ENCODE measurements at places on chromosomes 1 and 21.

- DNase-seq = no peak
These were observed 113.1 kb downstream of the PCP4 start for GRCh38 chr21:39980241-39980820.

- DNase-seq = no peak
These were observed 58.2 kb downstream of the WLS start for GRCh38 chr1:68173936-68174737.

DNA sequence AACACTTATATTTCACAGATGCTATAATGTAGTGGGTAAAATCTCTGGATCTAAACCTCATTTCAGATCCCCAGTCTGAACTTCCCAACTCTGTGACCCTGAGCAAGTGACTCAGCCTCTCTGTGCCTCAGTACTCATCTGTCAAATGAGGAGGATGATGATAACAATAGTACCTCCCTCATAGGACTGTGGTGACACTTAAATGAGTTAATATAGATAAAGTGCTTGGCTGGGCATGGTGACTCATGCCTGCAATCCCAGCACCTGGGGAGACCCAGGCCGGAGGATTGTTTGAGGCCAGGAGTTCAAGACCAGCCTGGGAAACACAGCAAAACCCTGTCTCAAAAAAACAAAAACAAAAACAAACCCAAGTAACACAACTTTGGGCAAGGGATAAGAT, 4.7 kb upstream of the ECE1 start:
- peak; percentile 59 for DNase-seq

DNA sequence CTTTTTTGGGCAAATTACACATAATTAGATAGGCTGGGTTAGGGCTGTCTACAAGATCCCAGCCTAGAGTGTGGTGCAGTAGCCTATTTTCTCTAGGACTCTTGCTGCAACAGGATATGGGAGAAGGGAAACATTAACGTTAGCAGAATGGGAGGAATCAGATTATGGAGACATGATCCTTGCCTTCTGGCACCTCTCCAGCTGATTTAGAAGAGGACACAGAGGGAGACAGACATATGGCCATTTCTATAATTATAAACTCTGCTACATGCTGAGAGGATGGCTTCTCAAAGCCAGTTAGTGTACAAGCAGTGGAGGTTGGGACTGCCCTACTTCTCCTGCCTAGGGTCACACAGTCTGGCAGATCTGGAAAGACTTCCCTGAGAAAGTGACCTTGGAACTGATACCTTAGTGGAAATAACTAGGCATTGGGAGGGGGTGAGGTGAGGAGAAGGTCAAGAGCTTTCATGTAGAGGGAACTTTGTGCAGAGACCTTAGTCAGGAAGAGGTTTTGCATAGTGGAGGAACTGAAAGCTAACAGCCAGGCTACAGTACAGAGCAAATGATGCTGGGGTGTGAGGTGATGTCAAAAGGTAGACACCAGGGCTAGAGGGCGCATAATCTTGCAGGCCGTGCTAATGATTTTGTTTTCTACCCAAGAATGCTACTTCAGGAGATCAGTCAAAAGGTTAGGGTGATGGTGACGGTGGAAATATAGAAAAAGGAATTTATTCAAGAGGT, 1.2 kb upstream of the CD1D start:
- DNase-seq = no peak

DNA sequence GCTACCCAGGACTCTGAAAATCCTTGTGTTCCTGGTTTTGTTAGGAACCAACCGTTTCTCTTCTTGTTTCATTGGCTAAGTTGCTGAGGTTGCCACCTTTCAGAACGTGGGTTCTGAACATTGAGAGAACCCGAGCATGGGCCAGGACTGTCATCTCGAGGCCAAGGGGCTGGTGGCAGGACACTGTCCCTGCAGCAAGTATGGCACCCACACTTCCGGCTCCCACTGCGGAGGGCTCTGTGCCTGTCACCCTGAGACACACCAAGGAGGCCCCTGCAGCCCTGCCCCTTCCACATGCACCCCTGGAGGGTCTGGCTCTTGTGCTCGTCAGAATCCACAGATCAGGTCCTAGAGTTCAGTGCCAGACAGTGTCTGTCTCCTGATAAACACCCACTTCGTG, 39.1 kb upstream of the LRRC3 start:
- no peak for DNase-seq

GRCh38 chr1:71660411-71660810, 579.6 kb upstream of the ZRANB2 start:
- DNase-seq = no peak

- DNase-seq = no peak
These were observed 103.3 kb upstream of the SLC45A1 start for GRCh38 chr1:8214501-8215173.

- no peak for DNase-seq
These were observed 13.7 kb upstream of the MFSD2A start for GRCh38 chr1:39940980-39941871.

GRCh38 chr1:223715604-223716172, 3.3 kb downstream of the CAPN2 start:
- DNase-seq = no peak

DNA sequence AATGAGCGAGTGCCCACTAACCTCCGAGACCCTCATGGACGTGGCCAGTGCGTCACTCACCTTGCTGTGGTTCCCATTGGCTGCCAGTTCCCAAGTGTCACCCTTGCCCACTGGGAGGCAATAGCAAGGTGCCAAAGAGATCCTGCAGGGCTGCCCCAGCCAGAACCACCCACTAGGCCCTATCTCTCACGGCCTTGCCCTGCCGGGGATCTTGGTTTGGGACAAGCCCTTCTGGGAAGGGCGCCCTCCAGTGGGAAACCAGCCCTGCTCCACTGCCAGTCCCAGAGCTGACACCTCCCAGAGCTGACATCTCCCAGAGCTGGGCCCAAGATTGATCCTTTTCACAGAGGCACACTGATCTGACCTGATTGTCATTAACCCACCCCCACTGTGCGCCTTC, 2.1 kb upstream of the SELENON start:
- DNase-seq = peak; percentile 21

- peak; percentile 17 for DNase-seq
These were observed 119.7 kb downstream of the ZNF326 start for GRCh38 chr1:90114521-90115141.

- DNase-seq = no peak
These were observed 7.2 kb downstream of the AGMAT start for GRCh38 chr1:15577691-15578090.

- no peak for DNase-seq
These were observed 9.6 kb downstream of the UMODL1 start for GRCh38 chr21:42080788-42081083.

GRCh38 chr1:227947386-227947675, 401 bp downstream of the WNT9A start:
- no peak for DNase-seq

DNA sequence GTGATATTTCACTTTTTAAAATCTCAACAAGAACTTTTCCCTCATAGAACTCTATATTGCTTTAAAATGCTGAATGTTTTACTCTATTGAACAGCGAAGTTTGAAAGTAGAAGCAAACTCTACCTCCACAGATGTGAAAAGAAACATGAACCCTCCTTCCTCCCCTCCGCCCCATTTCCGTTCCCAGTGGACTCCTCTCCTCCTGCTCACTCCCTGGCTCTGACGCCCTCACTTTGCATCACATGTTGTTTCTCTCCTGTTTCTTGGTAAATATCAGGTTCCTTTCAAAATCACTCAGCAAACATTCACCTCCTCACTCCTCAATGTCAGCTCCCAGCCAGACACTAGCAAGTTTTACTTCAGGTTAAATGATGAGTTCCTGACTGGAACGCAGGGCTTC, 34.6 kb downstream of the KCNH1 start:
- DNase-seq = no peak

GRCh38 chr1:22821027-22821426, 110.4 kb downstream of the EPHB2 start:
- no peak for DNase-seq

- no peak for DNase-seq
These were observed 51.5 kb downstream of the RPL5 start for GRCh38 chr1:92883297-92883696.

- DNase-seq = no peak
These were observed 88.3 kb upstream of the ARHGAP29 start for GRCh38 chr1:94325377-94326302.

DNA sequence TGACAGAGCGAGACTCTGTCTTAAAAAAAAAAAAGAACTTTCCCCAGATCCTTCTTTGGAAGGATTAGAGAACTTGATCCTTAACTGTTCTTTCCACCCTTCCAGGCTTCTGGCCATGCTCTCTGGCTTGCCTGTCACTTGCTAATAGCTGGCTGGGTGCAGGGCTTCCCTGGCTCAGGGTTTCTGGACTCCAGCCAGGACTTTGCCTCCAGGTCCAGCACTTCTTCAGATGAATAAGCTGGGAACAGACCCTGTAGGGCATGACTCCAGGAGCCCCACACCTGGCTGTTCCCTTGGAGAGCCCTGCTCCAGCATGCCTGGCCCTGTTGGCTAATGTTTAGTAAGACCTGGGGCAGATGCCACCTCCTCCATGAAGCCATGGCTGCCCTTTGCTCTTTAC, 3.3 kb upstream of the NT5C1A start:
- no peak for DNase-seq

DNA sequence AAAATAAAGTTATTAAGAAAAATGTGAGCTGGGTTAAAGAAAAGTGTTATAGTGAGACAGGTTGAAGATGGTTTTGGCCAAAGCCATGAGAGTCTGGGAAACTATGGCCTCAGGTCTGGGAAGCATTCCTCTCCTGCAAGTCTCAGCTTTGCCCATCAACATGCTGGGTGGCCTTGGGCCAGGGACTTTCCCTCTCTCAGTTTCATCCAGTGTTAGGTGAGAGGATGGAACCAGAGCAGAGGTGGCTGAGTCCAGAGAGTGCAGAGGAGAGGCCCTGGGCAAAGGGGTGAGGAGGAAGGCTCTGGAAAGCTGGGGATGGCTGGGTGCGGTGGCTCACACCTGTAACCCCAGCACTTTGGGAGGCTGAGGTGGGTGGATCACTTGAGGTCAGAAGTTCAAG, 10.5 kb downstream of the PADI2 start:
- DNase-seq = no peak

- no peak for DNase-seq
These were observed 45.0 kb downstream of the KIAA0040 start for GRCh38 chr1:175147569-175147968.

- DNase-seq = no peak
These were observed 12.8 kb upstream of the MRPL9 start for GRCh38 chr1:151775894-151776664.

DNA sequence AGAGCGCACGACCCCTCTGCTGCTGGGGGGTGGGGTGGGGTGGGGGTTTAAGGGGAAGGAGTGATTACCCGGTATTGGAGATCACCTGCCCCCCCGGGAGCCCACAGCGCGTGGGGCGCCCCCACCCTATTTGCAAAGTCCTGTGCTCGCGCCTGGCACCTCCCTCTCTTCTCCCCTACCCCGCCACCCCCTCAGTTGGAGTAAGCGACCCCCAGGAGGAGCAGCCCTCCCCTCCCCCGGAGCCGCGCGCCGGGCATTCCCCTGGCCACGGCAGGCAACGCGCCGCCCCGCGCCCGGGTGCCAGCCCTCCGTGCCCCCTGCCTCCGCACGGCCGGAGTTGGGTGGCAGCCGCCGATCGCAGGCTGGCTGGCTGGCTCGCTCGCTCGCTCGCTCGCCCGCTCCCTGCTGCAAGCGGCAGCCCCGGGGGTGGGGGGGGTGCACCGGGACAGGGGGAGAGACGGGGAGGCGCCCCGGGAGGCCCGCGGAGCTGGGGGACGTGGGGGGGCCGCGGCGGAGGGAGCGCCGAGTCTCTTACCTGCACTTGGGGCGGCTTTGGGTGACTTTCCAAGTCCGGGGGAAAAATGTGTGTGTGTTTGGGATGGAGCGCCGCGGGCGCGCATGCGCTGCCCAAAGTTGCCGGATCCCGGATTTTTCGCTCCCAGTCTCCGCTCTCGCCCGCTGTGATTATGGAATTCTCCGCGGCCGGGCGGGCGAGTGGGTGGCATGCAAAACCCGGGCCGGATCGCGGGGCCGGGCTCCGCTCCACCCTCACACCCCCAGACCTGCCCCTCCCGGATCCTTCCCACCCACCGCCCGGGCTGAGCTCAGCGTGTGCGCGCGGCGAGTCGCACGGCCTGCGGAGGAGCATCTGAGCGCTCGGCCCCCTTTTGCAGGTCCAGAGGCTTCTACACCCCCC, at the start of gene CASZ1:
Gene CASZ1 (minus strand): TSS at position 618 of the 916 bp plus-strand sequence. CDS start 102,757 bp downstream, outside the sequence.
- no peak for DNase-seq

- DNase-seq = no peak
These were observed 897.5 kb downstream of the TTLL7 start for GRCh38 chr1:83101406-83101805.

DNA sequence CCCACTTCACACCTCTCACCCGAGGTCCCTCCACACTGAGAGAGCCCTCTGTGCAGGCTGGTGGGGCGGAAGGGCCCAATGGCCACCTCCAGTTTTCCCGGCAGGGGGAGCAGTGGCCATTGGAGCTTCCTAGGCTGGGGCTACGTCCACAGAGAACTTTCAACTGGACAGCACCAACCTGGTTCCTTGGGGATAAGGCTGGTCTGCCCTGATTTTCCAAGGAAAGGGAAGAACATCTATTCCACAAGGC, 20.3 kb upstream of the LAPTM5 start:
- DNase-seq = no peak

DNA sequence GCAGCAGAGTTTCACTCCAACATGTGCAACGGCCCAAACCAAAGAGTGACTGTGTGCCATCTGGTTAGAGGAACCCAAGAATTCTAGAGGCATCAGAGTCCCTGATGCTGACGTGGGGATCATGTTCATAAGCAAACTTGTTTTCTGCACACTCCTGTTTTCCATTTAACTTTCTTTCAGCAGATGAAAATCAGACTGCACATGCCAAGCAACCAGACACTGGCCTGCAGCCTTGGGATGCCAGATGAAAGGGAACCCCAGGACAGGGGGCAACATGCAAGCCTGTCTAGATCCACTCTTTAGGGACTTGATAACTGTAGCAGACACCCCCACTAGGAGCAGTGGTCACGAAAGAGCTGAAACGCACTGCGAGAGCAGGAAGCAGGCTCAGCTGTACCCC, 56.8 kb downstream of the SLC66A1 start:
- no peak for DNase-seq

- DNase-seq = no peak
These were observed 505.2 kb downstream of the PLPP3 start for GRCh38 chr1:56074007-56074651.

GRCh38 chr21:41630249-41630648, 122.3 kb upstream of the TMPRSS2 start:
- no peak for DNase-seq

DNA sequence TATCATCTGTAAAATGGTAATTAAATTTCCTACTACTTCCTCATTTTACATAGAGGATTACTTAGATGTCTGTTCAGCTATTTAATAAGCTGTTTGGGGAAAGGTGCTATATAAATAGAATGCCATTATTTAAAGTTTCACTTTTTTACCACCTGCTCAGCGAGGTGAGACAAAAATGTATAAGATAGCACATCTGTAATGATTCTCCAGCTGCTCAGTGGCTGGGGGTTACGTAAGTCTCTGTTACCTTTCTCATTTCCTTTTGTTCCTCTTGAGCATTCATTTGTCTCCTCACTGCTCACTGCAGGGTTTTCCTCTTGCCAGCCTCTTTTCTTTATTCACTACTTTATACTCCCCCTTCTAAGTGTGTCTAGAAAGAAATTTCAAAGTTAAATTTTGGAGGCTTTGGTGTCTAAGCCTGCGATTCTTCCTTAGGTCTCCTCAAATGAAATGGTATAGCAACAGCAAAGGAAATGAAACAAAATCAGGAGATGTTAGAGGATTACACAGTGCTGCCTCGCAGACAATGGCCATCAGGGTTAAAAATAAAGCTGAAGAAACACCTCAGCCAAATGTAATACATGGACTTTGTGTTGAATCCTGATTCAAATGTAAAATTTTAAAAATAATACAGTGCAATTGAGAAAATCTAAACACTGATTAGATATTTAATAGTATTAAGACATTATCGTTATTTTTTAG, 6.8 kb downstream of the RGS8 start:
- DNase-seq = no peak

Data from CD4-positive, alpha-beta T cell treated with Interleukin-10 for 1 hour (primary cell).